ENCODE measurements at places on chromosomes 1 and 21.

DNA sequence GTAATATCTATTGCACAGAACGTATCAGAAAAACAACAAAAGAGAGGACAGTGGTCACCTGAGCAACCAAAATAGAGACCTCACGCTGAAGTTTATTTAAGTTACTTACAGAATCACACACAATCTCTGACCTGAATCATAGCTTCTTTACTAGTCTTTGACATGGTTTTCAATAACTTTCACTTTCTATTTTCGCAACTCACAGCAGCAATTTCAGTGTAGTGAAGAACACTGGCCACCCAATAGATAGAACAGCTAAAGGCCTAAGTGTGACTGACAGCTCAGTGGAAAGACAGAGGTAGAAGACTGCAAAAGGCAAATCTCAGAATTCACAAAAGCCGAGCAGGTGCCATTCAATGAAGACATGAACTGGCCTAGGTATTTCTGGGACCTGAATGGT is 435.6 kb upstream of the CHRM3 start:
- DNase-seq, result no peak

DNA sequence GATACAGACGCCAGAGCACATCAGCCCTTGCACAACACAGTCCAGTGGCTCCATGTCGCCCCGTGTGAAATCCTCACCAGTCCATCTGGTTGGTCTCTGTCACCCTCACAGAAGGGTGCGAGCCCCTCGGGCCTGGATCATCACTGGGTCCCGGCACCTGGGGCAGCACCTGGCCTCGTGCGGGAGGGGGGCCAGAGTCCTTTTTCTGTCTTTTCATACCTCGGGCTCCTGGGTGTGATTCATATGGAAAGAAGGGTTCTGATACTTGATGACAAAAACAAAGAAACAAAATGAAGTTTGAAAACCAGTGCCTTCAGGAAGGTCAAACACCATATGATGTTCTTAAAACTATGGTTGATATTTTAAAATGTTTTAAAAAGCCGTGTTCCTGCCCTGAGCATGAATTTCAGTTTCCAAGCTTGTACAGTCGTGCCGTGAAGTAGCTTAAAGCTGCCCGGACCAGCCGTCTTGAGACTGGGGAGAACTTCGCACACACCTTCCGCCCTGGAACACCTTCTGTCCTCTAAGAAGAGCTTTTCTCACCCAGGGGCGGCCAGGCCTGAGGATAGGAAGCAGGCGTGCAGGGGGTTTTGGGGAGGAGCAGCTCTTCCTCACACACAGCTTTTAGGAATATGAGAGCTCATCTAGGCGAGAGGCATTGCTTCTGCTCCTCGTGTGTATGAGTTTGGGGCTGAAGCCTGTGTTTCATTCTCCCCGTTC is 35.2 kb downstream of the SLC37A1 start:
- no peak for DNase-seq

DNA sequence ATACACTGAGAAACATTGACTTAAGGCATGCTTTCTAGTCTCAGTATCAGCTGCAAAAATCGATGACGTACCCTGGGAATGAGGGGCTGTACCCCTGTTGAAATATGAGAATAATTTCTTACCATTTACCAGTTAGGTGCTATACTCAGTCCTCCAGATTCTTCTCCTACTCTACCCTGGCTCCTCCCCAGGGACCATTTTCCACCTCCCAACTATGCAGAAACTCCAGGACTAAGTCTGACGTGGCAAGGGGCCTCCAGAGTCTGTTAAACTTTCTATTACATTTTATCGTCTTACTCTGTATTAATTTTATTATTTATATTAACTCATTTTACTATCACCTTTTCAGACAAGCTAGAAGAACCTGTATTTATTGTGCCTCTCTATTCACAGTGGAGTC is 124.3 kb downstream of the CYYR1 start:
- no peak for DNase-seq

GRCh38 chr1:7501723-7502603 is 269.1 kb upstream of the VAMP3 start:
- no peak for DNase-seq

GRCh38 chr1:25196830-25197229 is 35.5 kb downstream of the SYF2 start:
- DNase-seq, result no peak

GRCh38 chr1:39277879-39278278 is 73.4 kb downstream of the MACF1 start:
- no peak for DNase-seq

DNA sequence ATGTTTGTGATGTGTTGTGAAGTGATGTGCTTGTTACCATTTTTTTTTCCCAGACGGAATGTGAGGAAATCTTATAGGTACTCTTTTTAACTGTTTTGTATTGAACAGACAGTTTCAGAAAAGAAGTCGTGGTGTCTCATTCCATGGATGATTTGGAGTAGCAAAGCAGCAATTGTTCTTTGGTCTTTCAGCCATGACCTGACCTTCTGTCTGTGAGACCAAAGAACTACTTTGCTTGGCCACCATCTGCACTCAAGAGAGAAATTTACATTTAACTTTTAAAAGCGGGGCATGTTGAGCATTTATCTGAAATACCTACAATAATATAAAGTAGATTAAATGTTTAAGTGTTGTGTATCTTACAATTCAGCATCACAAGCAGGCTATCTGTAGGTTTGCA is 90.2 kb downstream of the SDCCAG8 start:
- DNase-seq, result no peak

DNA sequence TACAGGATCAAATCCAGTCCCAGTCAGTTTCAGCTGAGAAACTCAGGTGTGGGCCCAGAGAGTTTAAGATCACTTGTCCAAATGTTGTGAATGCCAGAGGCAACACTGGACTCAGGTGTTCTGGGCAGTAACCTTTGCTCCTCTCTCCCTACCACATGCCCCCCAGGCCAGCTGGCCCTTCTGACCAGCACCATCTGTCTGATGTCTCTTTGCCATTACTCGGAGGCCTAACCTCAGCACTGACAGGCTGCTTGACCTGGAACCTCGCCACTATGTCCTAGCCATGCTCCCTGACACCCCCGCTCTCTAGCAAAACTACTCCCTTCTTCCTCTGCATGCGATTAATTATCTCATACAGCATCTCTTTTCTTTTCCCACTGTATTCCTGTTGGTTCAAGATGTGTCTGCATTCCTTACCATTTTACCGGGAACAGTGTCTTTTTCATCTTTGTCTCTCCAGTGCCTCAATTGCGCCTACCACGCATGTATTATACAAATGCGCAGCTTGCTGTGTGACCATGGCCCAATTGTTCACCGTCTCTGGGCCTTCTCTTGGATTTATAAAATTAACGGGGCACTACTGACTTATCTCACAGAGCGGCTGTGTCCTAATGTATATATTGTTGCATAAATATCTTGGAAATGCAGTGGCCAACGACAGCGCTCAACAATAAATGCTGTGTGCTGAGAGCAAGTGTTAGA is 159.5 kb upstream of the IRF2BP2 start:
- DNase-seq, result no peak

DNA sequence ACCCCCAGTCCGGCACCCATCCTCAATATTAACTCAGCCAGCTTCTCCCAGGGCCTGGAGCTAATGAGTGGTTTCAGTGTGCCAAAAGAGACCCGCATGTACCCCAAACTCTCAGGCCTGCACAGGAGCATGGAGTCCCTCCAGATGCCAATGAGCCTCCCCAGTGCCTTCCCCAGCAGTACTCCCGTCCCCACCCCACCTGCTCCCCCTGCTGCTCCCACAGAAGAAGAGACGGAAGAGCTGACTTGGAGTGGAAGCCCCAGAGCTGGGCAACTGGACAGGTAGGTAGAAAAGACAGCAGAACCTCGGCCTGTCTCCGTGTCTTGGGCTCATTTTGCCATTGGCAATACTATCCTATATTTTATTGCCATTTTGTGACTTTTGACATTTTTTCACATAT is 45.4 kb upstream of the IPO9 start:
- DNase-seq, result no peak

DNA sequence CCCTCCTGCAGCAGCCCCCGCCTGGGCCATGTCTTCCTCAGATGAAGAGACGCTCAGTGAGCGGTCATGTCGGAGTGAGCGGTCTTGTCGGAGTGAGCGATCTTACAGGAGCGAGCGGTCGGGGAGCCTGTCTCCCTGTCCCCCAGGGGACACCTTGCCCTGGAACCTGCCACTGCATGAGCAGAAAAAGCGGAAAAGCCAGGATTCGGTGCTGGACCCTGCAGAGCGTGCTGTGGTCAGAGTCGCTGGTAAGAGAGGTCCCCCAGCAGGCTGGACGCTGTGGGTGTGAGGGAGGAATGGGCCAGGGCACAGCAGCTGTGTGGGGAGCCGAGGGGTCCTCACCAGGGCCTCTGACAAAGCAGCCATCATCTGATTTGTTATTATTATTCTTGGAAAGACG is 58.0 kb downstream of the NDUFS5 start:
- no peak for DNase-seq

- DNase-seq, result no peak
These were observed 142.3 kb upstream of the CHRM3 start for GRCh38 chr1:239244084-239244483.

DNA sequence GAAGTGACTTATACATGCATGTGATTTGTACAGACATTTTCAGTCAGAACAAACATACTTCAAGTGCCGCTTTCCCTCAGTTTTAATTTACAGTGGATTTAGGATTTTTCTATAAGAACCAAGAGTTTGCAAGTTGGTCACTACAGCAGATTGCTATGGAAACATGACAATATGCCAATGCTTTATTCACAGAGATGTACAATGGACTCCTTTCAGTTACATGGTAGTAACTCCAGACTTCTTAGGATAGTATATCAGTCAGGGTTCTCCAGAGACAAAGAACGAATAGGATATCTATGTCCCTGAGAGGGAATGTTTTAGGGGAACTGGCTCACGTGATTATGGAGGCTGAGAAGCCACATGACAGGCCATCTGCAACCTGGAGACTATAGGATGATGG is 27.4 kb downstream of the IFI44 start:
- DNase-seq, result no peak

DNA sequence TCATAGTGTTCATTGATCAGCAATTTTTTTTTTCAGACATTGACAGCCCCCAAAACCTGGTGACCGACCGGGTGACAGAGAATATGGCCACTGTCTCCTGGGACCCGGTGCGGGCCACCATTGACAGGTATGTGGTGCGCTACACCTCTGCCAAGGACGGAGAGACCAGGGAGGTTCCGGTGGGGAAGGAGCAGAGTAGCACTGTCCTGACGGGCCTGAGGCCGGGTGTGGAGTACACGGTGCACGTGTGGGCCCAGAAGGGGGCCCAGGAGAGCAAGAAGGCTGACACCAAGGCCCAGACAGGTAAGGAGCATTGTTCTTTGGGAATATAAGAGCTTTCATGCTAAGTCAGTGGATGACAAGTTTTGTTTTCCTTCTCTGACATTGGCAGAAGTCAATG is 49.3 kb downstream of the TNN start:
- no peak for DNase-seq

Data from AG08396 (cell line).